NCI-H1436 treated with DMSO at 0.1 percent for 48 hours (cell line): ENCODE measurements at places on chromosomes 11 and 22.

DNA sequence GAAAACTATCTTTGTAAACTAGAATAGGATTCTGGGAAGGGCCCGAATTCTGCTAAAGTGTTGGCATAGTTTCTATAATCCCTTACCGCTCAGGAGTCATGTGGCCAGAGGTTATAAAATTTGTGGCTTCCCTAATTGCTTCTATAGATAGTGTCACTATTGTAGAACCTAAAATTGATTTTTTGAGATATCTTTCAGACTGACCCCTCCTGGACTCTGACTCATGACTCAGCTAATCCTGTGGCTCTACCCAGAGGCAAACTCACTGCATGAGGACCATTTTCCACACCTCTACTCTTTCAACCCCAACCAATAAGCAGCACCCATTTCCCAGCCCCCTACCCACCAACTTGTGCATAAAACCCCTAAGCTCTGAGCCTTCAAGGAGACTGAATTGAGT is 61.8 kb upstream of the PRSS23 start:
- no peak for DNase-seq

DNA sequence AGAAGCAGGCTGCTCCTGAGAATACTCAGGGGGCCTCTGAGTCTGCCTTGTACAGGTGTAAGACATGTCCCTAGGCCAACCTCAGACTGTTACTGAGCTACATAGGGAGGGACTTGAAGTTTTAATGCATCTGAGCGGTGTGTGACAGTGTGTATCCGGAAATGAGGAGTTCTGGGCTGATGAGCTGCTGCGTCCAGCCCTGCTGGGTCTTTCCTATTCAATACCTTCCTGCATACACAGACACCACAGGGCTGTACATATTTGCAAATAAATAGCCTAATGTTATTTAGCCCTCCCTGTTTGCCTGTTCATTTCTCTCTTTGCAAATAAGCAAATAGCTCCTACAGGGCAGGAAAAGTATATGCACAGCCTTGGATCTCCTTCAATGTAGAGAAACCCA is 134.7 kb upstream of the KIRREL3 start:
- no peak for DNase-seq

GRCh38 chr11:113184498-113184897 is 129.9 kb upstream of the TTC12 start:
- no peak for DNase-seq

DNA sequence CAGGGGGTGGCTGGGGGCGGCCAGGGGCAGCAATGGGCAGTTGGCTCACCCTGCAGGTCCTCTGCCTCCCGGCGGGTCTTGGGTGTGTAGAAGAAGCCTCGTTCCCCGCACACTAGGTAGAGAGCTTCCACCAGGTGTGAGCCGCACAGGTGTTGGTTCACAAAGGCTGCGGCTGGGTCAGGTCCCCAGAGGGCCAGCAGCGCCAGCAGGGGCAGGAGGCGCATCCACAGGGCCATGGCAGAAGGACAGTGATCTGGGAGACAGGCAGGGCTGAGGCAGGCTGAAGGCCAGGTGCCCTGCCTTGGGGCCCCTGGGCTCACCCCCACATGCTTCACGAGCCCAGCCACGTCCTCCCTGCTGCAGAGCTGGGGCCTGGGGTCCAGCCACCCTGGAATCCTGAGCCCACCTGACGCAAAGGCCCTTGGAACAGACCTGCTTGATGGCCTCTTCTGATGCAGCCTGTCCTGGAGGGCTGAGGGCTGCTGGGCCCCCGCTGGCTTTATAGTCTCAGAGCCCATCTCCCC is at the start of gene INS:
INS (minus strand) TSS at position 474 of the 524 bp plus-strand sequence; CDS start at position 236, 238 bp downstream.
- DNase-seq: no peak

GRCh38 chr22:41201141-41201540 is 4.0 kb upstream of the L3MBTL2 start:
- no peak for DNase-seq

DNA sequence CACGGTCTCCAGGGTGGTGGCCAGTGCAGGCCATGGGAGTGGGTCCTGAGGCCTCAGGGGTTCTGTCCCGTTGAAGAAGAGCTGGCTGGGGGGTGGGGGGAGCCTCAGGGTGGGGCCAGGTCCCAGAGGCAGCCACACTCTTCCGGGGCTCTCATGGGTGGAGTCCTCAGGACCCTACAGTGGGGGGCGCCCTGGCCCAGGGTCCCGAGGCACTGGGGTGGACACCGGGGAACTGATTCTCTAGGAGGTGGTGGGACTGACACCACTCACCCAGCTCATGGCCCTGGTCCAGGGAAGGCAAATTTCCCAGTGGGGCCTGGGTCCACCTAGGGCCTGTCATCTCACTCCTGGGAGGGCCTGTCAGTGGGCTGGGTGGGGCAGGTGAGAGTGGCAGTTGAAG is 12.8 kb downstream of the GGT5 start:
- DNase-seq: no peak

DNA sequence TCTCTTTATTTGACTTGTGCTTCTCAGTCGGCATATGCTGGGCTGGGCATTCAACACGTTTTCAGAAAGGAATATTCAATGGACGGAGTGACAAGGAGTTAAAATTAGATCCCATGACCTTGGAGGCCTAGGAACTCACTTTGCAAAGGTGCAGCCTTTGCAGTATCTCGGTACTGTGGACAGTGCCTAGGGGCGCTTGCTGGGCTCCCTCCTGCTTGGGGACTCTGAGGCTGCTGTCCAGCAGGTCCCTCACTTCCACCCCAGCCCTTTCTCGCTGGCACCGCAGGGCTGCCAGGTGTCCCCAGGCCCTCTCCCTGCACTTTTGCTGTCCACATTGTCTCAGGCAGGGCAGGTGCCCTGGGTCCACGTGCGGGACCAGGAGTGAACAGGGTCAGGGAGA is 255.5 kb upstream of the B3GAT1 start:
- no peak for DNase-seq

DNA sequence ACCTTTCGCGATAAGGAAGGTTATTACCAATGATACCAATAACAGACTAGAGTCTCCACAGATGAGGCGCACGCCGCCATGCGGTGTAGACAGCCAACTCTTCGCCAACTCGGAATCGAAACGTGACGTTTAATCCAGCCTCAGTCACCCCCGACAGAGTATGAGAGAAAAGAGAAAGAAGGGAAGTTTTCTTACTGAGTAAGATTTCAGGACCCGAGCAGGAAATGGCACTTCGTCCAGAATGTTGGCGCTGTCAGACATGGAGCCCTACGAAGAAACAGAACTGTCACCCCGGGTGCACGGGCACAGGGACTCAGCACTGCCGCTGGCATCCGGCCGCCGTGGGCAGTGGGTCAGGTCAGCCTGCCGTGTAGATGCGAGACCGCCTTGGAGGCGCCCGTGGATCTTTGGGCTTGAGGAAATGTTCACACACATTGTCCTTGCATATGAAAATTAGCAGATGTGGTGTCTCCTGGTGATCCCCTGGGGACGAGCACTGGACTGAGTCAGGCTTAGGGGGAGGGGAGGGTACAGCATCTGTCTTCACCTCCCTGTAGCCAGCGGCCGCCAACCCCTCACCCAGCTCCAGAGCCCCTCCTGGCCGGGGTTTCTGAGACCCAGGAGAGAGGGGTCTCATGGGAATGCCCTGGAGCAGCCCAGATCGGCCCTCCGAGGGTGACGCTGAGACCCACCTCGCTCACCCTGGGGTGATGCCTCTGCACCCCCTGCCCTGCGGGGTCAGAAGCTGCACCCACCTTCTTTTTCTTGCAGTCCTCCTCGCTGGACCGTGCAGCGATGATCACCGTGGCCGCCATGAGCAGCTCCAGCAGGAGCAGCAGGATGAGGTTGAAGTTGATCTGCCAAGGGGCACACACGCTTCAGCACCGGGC is 8.3 kb downstream of the MLC1 start:
- no peak for DNase-seq

DNA sequence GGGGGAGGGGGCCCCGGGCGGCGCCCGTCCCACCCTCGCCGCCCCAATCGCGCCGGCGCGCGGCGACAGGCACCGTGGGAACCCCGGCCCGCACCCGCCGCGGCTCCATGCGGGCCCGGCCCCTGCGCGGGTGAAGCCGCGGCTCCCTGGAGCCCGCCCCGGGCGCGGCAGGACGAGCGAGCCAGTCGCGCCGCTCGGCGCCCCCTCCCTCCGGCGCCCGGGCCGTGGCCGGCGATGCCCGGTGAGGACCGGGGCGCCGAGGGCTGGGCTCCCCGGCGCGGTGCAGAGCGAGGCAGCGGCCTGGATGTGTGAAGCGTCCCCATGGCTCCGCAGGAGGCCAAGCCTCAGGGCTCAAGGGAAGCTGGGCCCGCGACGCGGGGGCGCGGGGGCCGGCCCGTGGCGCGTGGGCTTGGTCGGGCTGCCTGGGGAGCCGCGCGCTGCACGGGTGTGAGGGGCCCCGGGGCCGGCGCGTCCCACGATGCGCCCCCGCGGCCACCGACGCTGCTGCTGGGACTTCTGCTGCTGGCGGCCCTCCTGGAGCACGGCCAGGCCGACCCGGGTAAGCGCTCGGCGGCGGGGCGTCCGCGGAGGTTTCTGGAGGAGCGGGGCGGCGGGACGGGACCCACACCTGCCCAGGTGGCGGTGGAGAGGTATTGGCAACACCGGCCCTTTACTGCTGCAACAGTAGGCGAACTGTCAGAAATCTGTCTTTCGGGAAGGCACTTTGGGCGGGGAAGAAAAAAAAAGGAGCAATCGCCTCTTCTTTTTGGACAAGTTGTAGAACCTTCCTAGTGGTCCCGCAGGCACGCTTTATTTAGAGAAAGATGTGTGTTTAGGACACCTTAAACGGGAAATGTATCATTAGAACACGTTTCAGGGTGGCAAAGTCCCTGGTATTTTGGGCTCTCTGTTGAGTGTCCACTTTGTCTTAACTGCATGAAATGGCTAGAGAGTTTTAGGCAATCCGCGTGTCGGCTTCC is 119.4 kb downstream of the HIPK3 start:
- no peak for DNase-seq

DNA sequence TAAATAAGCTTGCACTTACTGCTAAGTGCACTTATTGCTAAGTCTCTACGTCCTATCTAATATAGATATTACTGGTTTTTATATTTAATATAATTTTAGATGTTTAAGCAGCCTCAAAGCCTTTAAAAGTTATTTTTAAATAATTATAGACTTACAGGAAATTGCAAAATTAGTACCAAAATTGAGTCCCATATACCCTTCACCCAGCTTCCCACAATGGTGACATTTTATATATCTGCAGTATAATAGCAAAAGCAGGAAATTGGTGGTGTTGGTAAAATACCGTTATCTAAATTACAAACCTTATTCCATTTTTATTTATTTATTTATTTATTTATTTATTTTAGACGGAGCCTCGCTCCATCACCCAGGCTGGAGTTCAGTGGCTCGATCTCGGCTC is 1.9 kb upstream of the AP1B1 start:
- no peak for DNase-seq
